ENCODE measurements at places on chromosomes 2 and 18.
A peak's percentile ranks its signal among the peaks of the same experiment; 100 is the strongest.

GRCh38 chr2:174166261-174166660 lies 82.1 kb downstream of the OLA1 start:
- DNase-seq: no peak

DNA sequence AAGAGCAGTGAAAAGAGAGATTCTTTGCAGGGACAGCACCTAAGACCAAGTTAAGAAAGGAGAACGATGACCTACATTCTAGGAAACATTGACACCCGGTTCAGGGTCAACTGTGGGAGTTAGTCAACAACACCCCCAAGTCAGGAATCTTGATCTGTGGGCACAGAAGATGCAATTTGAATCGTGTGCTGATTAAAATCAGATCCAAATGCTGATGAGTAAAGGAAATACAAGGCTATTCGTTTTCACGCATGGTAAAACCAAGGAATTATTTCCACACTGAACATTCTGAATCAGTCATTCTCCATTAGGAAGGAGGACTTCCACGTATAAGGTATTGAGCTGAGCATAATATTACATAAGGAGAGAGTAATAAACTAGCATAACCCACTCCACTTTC lies 124.2 kb downstream of the COPS8 start:
- no peak for DNase-seq

GRCh38 chr2:113890253-113891235 lies 655 bp downstream of the ACTR3 start:
- DNase-seq: peak; percentile 72

DNA sequence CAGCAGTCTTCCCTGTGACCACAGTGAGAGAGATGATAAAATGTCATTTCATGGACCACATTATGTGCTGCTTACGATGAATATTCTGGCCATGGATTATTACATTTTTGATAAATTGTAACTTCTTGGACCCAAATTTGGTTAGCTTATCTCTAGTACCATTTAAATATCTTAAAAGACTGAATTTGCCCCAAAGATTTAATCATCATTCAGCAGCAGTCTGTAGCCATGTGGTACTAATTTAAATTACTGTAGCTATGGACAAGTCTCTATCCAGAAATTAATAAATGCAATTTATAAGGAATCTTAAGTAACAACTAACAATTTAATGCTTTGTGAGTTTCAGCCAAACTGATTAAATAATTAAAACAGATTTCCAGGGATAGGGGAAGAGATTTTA lies 644.9 kb upstream of the FANCL start:
- no peak for DNase-seq

DNA sequence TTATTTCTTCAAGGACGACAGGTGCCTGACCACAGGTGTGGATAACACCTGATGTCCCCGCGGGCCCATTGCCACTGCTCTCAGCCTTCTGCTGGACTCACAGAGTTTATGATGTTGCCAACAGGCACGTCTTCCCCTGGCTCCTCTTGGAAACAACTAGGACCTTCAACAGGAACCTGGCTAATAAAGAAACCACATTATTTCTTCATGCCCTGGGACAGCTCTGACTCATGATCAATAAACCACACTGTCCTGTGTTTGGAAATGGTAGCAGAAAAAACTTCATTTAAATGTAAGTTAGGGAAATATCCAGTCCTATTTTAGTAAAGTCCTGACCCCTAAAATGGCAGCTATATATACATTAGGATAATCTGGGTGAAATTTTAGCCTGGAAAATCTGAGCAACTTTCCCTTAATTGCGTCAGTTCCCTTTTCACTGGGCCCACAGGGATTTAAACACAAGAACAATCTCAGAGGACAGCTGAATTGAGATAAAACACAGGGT lies 158.9 kb downstream of the VAPA start:
- no peak for DNase-seq

DNA sequence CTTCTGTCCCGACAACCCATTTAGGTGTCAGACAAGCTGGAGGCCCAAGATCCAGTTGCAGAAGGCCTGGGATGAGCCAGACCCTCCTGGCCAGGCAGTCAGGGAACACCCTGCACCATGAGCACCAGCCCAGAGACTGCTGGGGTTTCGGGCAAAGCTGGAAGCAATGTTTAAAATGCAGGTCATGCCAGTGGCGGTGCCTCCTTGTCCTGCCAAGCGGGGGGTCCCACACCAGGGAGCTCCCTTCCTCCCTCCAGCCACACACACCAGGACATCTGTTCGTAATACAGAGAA lies 230.2 kb downstream of the ATAD2B start:
- no peak for DNase-seq

DNA sequence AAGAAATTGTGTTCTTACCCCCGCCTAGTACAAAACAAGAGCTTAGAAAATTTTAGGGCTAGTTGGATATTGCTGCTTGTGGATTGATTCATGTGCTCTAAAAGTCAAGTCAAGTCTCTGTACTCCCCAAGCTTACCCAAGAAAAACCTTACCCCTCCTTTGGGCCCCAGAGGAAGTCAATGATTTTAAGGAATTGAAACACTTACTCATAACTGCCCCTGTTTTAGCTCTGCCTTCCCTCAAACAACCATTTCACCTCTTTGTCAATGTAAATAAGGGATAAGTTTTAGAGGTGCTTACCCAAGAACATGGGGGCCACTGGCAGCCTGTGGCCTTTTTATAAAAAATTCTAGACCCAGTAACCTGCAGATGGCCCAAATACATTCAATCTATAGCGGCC lies 136.6 kb upstream of the RMP24 start:
- DNase-seq: no peak

GRCh38 chr18:7452331-7452730 lies 114.8 kb upstream of the PTPRM start:
- DNase-seq: peak; percentile 4

GRCh38 chr2:164873210-164873908 lies 31.7 kb upstream of the COBLL1 start:
- DNase-seq: no peak

GRCh38 chr2:231927566-231927890 lies 1.3 kb upstream of the NPPC start:
- DNase-seq: no peak

DNA sequence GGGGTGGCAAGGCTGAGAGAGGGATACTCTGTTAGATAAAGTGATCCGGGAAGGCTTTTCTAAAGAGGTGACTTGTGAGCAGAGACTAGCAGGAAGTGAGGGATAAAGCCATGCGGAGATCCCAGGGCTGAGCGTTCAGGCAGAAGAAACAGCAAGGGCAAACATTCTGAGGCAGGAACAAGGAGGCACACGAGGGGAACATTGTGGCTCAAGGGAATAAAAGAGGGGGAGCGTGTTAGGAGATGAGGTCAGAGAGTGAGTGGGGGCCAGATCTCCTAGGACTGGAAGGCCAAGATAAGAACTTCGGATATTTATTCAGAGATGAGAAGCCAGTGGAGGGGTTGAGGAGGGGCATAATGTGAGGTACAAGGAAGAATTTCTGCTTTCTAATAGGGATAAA lies 67.1 kb downstream of the ACTR2 start:
- DNase-seq: no peak

- no peak for DNase-seq
Measured at GRCh38 chr18:72648079-72648478, 103.9 kb upstream of the CBLN2 start.

GRCh38 chr18:80046011-80046410 lies 11.8 kb downstream of the RBFA start:
- DNase-seq: no peak
